ENCODE measurements at places on chromosomes 3 and 15.

- no peak for DNase-seq
Measured at GRCh38 chr15:30990446-30991254, 778 bp downstream of the MTMR10 start.

DNA sequence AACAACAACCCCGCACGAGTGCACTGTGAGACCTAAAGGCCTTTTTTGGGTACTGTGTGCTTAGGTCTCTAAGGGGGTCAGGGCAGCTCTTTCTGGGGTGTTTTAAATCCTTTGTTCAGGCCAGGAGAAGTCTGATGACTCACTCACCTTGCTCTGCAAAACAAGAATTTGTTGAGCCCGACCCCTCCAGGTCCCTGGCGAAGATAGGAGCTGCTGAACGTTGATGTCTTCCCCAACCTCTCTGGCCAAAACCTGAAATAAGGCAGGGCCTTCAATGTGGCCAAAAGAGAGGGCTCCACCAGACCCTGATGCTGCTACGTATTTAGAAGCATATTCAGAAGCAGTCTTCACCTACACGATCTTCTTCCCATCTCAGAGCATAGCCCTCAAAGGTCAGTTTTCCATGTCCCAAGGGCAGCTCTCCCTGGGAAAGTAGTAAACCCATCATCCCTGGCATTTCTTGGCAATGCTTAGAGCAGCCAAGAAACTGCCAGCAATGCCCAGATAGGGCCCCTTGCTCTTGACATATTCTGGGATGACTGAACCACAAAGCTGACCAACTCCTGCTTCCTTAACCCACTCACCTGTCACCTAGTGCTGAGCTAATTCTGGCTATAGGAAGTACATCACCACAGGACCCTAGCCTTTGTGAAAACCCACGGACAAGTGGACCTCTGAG lies 27.1 kb downstream of the CCDC13 start:
- no peak for DNase-seq

DNA sequence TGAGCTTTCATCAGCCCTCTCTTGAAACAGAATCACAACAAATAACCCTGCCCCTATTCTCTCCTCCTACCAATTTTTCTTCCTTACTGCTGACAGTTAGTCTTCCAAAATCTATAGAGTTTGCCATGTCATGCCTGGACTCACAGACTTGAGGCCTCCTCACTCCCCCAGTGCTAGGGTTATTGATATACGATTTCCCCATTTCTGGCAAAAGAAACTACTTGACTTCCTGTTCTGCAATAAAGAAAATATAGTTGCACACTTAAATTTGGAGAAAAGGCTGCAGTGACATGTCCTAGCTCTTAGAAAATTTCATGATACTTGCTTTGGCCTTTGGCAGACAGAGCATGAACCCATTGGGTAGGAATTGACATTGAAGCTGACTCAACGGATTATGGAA lies 75.9 kb downstream of the CYP19A1 start:
- DNase-seq, result no peak

- no peak for DNase-seq
Measured at GRCh38 chr15:79724804-79725203, 172.0 kb downstream of the MTHFS start.

DNA sequence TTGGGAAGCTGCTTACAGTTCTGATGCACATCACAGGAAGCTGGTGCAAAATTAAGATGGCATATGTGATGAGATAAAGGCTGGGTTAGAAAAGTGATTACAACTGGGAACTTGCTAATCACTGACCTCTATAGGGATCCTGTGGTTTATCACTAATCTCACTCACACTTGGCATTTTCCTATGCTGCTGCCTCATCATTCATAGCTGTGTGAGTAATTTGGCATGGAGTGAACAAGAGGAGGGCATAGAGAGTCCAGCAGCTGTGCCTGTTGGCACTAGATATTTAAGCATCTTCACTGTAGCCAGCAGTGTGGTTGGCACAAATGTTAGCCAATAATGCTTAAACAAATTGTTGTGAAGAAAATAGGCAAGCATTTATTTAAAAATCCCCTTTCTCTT lies 217.7 kb upstream of the CGNL1 start:
- DNase-seq, result peak; percentile 85

DNA sequence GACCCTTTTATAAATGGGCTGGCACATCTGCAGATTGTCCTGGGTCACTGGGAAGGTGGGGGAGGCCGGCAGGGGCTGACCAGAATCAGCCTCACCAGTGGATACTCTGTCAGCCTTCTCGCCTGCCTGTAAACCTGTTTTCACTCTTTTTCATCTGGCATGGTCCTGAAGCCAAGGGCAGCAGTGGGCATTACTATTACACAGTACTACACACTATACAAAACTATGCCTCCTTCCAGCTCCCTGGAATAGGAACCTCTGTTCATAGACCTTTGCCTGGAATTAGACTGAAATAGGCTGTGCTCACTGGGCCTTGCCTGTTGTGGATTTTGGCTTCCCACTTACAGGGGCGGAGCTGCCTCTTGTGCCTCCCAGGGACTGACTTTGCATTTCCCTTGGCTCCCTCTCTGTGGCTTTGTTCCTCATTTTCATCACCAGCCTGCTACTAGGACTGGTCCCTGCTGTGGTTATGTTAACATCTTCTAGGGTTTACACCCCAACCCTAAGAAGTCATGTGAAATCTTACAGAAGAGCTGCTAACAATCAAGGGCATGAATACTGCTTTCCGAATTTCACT lies 120.7 kb downstream of the FNDC3B start:
- DNase-seq, result no peak

- DNase-seq, result no peak
Measured at GRCh38 chr3:159724627-159725026, 264.0 kb upstream of the IL12A start.

DNA sequence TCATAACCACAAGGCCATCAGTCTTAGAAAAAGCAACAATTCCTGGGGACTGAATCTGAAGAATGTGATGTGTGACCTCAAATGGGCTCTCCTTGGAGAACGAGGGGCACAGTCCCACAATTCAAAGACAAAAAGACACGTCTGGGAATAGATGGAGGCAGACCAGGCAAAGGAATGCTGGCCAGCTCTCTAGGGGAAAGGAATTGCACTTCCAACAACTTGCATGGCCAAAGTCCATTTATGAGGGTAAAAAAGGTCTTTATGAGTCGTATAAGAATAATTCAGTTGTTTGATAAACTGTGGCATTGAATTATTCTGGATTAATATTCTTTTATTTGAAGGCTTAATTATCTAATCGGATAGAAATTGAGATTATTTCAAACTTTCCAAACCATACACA lies 180.5 kb upstream of the FEZF2 start:
- DNase-seq, result no peak

DNA sequence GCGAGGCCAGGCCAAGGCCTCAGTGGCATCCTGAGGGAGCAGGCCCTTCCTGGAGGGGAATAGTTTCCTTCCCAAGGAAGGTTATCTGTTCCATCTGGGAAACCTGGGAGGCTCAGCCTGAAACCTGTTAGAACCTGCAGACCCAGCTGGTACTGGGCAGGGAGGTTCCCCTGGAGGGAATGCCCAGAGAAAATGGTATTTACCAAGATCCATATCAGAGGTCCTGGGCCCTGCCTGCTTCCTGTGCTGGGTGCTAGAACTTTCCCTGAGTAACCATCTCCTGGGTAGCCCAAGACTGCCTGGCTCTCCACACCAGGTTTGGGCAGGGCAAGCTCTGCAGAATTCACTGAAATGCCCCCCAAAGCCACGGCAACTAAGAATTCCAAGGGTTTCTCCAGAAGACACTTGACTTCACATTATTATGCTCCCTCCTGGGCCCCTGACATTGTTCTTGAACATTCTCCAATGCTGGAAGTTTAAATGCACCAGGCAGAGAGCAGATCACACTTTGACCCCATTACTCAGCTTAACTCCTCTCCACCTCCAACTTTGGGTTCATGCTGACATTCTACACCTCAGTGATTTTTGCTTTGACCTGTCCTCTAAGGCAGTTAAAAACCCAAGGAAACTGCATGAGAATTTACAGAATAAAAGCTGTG lies 2.0 kb downstream of the CA12 start:
- no peak for DNase-seq

GRCh38 chr15:50280271-50280670 lies 14.7 kb upstream of the HDC start:
- DNase-seq, result no peak

DNA sequence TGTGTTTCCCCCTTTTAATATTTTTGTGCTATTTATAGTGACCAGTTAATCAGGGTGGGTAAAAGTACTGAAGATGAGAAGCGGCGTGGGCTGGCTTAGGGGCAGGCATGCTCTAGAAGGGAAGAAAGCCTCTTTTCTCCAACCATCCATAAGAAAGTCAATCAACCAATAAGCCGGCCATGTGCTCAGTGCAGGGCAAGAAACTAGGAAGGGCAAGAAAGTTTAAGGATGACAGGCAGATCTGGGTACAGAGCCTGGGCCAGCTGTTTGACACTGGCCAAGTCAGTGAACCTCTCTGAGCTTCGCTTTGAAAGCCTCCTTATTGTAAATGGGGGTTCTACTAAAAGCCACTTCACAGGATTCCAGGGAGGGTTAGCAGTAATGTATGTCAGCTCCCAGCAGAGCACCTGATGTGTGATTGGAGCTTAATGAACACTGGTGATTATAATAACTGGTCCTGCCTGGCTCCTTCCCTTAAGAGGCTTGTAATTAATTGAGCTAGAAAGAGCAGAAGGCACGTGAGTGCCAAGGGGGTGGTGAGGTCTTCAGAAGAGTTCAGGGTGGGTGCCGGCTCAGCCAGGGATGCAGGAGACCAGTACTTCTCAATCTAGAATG lies 5.7 kb upstream of the CHRNA3 start:
- no peak for DNase-seq

DNA sequence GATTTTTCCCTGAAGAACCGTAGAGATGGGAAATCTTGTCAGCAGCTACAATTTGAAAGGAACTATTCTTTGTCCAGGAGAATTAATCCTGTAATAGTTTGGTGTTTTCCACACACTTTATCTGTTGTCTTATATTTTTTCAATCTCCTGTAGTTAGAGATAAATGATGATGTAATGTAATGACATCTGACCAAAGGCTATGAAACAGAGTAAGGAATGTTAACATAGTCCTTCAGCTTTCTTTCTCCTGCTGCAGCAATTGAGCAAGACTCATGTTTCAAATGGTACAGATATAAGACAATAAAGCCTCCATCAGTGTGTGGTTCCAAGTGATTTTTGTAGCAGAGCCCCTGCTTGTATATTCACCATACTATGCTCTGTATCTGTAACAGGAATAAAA lies 1028.4 kb downstream of the SI start:
- no peak for DNase-seq

GRCh38 chr3:55654123-55654760 lies 167.1 kb upstream of the WNT5A start:
- DNase-seq, result no peak

- no peak for DNase-seq
Measured at GRCh38 chr3:53180305-53181023, 19.5 kb downstream of the PRKCD start.

DNA sequence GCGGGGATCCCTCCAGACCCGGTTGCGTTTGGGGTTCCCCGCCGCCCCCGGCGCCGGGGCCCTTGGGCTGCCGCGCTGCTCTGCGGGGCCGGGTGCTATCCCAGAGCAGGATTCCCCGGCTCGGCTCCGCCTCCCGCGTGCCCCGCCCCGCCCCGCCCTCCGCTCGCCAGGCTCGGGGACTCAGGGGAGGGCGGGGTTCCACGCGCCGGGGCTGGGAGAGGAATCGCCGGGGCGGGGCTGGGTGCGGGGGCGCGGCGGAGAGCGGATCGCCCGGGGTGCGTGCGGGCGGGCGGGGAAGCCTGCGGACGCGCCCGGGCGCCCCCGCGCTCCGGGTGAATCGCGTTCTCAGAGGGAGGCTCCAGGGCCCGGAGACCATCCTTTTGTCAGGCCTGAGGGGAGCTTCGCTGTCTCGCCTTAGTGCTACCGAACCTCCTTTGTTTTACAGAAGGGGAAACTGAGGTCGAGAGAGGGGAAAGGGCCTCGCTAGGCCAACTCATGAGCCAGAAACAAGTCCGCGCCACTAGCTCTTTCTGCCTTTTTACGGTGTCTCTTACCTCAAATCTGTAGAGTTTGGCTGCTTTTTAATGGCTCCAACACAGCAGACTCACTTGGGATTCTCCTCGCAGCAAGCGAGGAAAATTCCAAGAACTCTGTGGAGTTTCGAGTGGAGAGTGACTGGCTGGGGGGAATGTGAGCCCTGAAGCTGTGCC lies at the start of gene TMEM158:
TSS of gene TMEM158 (minus strand) at position 82 of the 710 bp plus-strand sequence. CDS start 260 bp downstream, outside the sequence.
- DNase-seq, result no peak

- DNase-seq, result no peak
Measured at GRCh38 chr15:35723852-35724251, 177.9 kb upstream of the DPH6 start.

DNA sequence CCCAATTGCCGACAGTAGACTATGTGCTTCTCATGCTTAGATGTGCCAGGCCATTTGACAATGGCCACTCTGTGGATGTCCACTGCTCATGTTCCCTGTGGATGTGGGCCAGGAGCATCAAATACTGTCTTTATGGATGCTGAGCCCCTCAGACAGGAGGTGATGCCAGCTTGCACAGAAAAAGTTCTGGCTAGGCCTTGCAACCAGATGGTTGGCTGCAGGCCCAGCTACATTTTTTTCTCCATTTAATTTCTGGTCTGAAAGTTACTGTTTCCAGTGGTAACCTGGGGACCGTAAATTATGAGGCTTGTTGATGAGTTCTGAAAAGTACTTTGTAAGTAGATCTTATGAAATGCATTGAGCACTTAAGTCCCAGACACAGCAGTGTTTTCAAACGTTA lies 228.5 kb downstream of the CHL1 start:
- no peak for DNase-seq

- peak; percentile 70 for DNase-seq
Measured at GRCh38 chr3:66693461-66694031, 192.7 kb upstream of the LRIG1 start.

- DNase-seq, result no peak
Measured at GRCh38 chr3:14574183-14574582, 34.0 kb upstream of the GRIP2 start.

DNA sequence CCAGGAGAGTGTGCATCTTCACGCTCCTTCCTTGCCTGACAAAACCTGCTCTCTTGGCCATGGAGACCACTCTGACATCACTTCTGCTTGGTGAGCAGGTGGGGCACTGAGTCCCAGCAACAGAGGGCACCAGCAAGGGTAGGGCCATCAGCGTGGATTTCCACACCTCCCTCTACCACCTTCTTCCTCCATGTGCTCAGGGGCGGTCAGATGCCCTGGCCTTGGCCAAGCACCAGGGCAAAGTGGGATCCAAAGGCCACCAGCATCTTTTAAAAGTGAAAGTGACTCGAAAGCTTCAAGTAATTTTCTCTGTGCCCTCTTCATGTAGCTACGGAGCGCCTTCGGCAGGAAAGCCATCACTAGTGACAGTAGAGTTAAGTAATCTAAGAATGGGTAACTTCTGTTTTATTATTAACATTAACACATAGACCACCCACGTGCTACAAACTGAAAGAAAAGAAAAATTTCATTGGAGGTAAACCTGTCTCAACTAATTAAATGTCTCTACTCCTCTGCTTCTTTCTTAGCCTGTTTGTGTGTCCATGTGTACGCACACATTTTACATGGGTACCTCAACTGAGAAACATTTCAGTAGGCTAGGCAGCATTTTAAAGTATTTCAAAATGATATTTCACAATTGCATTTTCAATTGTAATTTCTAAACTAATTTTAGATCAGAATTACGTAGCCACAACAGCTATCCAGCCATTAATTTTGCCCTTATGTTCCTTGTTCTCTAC lies 57.9 kb downstream of the CHSY1 start:
- no peak for DNase-seq

- no peak for DNase-seq
Measured at GRCh38 chr15:99485992-99486370, 79.8 kb upstream of the MEF2A start.

Measured in NCI-H1092 treated with DMSO at 0.1 percent for 48 hours (cell line).